ENCODE measurements at places on chromosomes 1 and 21.

- DNase-seq, result no peak
Observed at GRCh38 chr1:187938092-187938491, 1109.3 kb downstream of the PLA2G4A start.

DNA sequence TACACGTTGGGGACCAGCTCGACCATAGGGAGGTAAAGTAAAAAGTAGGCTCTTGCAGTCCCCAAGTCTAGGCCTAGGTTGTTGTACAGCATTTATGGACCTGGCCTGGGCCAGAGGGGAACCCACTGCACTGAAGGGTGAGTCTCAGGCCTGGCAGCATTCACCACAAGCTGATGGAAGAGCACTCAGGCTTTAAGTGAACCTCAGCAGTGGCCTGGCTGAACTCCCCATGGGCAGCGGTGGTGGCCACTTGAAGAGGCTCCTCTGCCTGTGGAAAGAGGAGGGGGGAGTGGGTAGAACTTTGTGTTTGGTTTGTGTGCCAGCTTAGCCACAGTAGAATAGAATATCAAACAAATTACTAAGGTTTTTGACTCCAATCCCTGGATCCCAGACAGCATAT is 176.2 kb upstream of the PRMT6 start:
- DNase-seq, result no peak

DNA sequence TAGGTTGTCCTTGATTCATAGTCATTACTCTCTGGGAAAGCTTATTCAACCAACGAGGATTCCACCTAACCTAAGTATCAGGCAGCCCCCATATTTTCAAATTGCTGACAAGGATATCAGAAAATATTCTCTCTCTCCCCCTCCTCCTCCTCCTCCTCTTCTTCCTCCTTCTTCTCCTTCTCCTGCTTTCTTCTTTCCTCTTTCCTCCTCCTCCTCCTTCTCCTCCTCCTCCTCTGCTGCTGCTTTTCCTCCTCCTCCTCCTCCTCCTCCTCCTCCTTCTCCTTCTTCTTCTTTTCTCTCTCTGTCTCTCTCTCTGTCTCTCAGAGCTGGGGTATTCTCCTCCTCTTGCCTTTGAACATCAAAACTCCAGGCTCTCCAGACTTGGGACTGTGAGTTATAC is 2.5 kb upstream of the IGSF9 start:
- no peak for DNase-seq

GRCh38 chr1:225319871-225320270 is 108.0 kb downstream of the LBR start:
- DNase-seq, result no peak

Measured in DMS79 treated with DMSO at 0.1 percent for 48 hours (cell line).